Pulmonary artery endothelial cell (primary cell): ENCODE measurements at places on chromosomes 5 and 9. TPM values are rescaled to one million over a fixed set of nuclear protein-coding genes. Genes with fewer than 3 reads are reported as not detected.

DNA sequence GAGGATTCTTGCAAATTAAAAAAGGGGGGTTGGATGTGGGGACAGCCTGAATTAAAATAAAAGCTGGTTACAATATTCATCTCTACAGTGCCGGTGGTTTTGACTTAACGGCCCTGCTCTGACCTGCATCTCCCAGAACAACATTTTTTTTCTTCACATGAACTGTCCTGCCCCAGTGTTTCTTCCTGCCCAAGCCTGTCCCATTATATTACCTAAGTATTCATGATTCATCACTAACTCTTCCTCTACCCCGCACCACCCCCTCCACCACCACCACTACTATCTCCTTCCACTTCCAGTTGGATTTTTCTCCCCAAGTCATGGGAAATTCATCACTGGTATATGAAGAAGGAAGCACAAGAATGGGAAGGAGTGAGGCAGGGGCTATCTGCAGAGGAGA, 90.1 kb downstream of the ZFAND5 start:
- DNase-seq, result no peak

DNA sequence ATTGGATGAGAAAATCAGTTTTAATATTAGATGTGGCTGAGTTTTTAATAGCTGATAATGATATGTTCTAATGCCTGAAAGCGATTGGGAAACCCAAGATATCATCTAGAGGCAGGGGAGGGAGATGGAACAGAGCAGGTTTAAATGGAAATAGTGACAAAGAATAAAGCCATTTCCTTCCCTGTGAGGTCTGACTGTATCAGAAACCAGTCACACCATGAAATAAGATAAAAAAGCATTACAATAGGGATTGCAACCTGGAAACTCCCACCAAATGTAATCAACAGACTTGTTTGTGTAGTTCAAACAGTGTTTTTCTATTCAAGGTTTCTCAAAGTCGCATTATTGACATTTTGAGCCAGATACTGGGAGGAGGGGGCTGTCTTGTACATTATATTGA, 110.1 kb upstream of the SMIM23 start:
- DNase-seq, result no peak

- DNase-seq, result no peak
Observed at GRCh38 chr9:83142389-83142788, 79.4 kb upstream of the RASEF start.

- DNase-seq, result no peak
Observed at GRCh38 chr5:55211184-55211874, 15.8 kb downstream of the MCIDAS start.

DNA sequence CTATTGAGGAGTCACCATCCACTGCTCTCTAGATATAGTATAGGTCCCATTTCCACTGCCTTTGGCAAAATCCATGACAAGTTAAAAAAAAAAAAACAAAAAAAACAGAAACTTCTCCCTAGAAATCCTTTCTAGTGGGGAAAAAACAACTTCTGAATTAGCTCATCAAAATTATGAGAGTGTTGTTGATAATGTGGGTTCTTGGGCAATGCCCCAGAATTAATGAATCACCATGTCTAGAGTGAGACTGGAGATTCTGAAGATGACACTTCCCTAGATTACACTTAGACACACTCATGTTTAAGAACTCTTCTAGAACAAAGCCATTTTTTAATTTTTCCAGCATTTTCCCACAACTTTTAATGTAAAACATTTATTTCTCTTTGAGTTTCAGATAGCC, 728.0 kb upstream of the C9orf72 start:
- no peak for DNase-seq

PLEKHG4B gene
- total RNA-seq, result not detected in 2 replicates

CCNO gene
- total RNA-seq, result 0.32 and 0.73 TPM in 2 replicates
